ENCODE measurements at places on chromosomes 2 and 18.

GRCh38 chr2:195498839-195499490 is 158.1 kb upstream of the SLC39A10 start:
- peak; percentile 51 for DNase-seq

- DNase-seq: no peak
These were observed 23.2 kb downstream of the ACOXL start for GRCh38 chr2:110755491-110756078.

DNA sequence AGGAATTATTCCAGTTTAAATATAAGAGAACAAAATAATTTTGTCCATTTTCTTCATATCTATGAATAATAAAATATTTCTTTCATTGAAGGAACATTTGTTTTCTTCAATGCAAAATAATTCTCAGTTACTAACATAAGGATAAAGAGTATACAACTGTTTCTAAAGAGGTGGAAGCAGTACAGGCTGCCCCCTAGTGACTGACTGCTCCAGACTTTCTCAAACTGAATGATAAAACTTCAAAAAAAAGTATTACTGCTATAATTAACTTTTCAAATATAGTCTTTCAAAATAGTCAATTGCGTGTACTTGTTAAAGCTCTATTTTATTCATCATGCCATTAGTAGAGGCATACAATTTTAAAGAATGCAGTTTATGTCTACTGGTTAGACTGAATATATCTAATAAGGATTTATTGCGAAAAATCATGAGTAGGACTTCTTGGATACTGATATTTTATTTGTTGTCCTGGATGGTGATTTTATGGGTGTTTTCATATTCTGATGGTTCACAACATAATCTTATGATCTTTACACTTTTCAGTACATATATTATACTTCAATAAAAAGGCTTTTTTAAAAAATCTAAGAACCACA is 100.1 kb downstream of the WDPCP start:
- DNase-seq: peak; percentile 20

GRCh38 chr2:231360881-231361371 is 34.6 kb upstream of the B3GNT7 start:
- no peak for DNase-seq

GRCh38 chr2:108570416-108570815 is 36.1 kb downstream of the LIMS1 start:
- DNase-seq: peak; percentile 64

GRCh38 chr2:8592736-8593135 is 89.1 kb upstream of the ID2 start:
- no peak for DNase-seq

GRCh38 chr2:178298785-178299212 is 104.5 kb downstream of the OSBPL6 start:
- peak; percentile 37 for DNase-seq

DNA sequence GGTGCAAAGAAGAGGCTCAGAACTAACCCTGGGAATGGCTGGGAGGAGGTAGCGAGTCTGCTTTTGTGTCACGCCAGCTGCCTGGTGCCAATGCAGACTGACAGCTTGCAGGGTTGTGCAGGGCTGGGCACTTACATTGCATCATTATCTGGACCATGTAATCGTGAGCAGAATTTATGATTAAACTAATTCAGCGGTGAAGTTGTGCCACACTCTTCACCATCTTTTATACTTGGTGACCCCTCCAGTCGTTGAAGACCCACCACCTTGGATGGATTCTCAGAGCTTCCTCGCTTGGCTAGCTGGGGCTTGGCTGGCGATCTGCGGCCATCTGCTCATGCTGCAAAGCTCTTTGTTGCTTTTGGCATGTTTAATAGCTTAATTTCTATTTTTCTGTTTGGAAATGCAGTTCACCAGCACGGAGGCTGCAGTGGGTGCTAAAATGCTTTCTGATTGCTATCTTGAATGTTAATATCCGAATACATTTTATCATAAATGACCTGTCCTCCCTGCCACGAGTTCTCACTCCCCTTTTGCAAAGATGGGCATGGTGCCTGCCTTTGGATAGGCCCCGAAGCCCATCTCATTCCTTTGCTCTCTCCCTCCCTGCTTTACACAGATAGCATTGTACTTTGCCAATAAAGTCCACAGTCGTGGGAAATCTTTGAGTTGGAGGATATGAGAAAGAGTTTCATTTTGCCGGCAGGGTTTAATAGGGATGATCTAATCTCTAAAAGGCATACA is 188.2 kb downstream of the PRKCE start:
- DNase-seq: no peak
